ENCODE measurements at places on chromosomes 2 and 18.
A peak's percentile ranks its signal among the peaks of the same experiment; 100 is the strongest.

DNA sequence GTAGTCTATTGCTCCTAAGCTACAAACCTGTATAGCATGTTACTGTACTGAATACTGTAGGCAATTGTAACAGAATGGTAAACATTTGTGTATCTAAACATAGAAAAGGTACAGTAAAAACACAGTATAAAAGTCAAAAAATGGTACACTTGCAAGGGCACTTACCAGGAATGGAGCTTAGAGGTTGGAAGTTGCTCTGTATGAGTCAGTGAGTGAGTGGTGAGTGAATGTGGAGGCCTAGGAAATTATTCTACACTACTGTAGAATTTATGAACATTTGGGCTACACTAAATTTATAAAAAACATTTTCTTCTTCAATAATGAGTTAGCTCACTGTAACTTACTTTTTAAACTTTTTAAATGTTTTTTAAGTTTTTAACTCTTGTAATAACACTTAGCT lies 19.0 kb downstream of the NABP1 start:
- no peak for DNase-seq

GRCh38 chr2:240111253-240111652 lies 24.9 kb downstream of the COPS9 start:
- DNase-seq, result no peak

GRCh38 chr2:47334356-47335136 lies 68.4 kb upstream of the MSH2 start:
- DNase-seq, result no peak

DNA sequence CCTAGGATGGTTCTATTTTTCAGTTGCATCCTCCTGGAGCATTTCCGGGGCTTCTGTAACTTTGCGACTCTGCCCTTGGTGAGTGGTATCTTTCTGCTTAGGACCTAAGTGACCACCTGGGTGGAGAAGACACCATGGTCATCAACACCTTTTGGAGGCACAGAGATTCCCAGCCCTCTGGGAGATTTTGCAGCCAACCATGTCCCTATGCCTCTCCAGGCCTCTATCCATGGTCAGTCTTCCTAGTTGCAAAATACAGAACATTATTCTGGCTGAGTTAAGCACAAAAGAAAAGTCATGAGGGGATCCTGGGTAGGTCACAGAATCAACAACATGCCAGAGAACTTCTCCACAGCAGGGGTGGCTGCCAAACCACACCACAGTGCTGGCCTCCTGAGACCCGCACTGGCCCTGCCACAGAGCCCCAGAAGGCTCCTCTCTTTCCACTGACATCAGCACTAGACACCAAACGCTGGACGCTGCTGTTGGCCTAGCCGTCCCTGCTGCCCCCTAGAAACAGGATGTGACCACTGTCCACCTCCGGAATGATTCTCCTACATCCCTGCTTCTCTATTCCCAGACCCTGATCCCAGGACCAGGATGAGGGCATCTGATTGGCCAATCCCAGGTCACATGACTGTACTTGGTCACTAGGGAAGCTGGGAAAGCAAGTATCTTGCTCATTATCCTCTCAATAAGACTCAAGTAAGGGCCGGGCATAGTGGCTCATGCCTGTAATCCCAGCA lies 47.7 kb downstream of the SMAD7 start:
- no peak for DNase-seq

DNA sequence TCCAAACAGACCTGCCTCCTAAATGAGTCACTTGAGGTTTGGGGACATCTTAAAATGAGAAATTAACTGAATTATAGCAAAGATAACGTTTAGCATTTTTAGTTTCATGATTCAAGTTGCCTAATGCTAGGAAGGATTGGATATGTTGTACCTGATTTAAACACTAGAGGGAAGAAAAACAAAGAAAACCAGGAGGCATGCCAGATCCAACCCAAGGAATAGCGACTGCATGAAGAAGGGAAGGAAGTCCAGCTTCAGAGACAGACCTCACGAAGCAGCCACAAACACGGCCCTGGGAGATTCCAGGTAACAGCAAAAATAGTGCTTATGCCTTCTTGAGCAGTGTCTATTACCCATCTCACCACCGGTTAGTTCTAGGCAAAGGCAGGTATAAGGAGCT lies 499.9 kb upstream of the SPHKAP start:
- no peak for DNase-seq

DNA sequence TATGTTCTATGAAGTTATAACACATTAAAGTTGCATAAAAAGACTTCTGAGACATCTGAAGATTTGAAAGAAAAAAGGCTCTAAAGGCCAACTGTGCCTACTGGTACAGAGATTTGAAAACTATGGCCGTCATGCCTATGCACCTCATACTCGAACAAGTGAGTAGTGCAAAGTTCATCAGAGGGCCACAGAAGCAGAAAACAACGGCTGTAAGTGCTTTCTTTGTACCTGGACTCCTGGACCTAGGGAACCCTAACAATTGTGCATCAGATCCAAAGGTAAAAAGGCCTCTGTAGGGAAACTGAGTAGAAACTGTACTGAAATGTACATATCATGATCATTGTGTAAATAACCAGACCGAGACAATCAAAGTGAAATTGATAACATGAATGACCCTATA lies 230.4 kb upstream of the CHST9 start:
- no peak for DNase-seq

DNA sequence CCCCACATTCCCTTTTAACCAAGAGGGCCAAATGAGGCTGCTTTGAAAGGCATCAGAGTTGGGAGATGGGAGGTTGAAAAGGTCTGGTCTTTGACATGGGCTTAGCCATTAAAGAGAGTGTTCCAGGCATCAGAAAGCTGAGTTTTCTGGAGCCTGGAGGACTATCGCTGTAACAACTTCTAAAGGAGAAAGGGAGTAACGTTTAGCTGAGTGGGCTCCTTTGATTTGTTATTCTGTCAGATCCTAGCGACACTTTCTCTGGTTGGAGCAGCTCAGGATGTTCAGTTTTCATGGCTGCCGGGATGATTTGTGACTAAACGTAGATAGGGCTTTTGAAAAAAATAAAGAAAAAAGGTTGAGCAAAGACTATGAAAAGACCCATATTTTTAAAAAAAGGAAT lies 346.6 kb downstream of the THSD7B start:
- no peak for DNase-seq

DNA sequence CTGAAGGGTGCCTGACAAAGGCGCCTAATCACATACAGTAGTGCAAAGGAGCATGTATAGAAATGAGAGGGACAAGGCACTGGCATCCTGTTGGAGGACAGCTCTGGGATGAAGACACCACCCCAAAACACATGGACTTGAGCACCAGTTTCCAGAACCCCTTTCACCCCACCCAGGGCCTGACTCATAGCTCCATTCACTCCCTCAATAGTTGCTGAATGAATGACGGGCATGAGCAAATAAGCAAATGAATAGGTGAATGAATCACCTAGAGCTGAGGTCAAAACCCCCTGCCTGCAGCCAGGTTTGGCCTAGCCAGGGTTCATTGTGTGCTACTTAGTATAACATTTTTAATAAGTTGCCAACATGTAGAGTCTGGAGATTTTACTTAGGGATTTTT lies 66.3 kb downstream of the NRP2 start:
- DNase-seq, result no peak

DNA sequence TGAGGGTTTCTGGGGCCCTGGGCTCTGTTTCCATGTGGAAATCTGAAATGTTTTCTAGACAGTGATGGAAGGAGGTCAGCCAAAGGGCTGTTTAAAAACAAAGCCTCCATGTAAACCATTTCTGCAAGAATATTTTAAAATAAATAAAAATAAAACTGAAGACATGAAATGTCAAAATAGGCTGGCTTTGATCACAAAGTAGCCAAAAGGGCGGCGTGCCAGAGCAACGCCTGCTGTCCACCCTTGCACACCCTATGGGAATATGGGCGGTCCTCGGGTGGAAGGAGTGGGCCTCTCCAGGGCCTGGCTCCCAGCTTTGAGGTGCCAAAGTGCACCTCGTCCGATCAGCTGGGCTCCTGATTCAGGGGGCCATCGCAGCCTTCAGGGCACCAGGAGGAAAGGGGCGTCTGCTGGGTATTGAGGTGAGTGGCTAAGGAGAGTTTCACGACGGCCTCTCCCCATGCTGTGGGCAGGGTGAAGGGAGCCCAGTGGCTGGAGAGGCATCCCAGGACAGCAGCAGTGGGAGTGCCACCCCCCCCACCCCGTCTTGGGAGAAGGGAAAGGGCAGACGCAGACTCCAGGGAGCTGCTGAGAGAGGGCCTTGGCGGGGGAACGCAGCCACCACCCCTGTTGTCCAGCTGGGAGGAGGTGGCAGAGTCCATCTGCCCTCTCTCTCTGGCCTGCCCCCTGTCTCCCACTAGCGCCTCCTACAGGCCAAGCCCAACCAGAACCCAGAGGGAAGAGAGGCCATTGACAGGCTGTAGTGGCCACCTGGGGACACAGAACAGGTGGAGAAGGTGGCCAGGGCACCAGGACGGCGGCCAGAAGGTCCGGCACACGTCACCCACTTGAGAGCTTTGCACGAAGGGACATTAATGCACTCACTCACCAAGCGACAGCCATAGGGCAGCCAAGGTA lies 5.7 kb upstream of the ERFE start:
- DNase-seq, result no peak

GRCh38 chr2:30776831-30777635 lies 30.2 kb downstream of the CAPN13 start:
- DNase-seq, result no peak

DNA sequence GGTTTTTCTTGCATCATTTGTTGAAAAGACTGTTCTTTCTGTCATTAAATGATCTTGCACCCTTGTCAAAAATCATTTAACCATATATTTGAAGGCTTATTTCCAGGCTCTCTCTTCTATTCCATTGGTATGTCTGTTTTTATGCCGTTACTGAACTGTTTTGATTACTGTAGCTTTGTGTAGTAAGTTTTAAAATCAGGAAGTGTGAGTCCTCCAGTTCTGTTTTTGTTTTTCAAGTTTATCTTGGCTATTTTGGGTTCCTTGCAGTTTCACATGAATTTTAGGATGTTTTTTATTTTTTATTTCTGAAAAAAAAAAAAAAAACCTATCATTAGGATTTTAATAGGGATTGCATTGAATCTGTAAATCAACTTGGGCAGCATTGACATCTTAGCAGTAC lies 39.0 kb downstream of the SLC39A10 start:
- no peak for DNase-seq

DNA sequence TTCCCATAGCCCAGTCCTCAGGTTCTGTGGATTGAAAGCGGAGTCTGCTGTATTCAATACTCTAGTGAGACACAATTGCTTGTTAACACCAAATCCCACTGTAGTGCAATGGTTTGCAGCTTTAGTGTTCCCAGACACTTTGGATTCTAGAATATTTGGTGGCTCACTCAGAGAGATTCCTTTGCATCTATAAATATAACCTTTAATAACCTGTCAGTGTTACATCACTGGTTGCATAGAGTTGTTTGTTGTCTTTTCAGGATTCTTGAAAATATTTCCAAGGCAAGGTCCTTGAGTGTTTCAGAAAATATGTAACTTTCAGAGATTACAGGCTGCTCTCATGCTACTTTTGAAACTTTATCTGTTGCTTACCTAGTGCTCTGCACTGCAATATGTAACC lies 157.5 kb downstream of the ZEB2 start:
- no peak for DNase-seq

GRCh38 chr18:13548966-13549879 lies 177.1 kb downstream of the FAM210A start:
- no peak for DNase-seq

DNA sequence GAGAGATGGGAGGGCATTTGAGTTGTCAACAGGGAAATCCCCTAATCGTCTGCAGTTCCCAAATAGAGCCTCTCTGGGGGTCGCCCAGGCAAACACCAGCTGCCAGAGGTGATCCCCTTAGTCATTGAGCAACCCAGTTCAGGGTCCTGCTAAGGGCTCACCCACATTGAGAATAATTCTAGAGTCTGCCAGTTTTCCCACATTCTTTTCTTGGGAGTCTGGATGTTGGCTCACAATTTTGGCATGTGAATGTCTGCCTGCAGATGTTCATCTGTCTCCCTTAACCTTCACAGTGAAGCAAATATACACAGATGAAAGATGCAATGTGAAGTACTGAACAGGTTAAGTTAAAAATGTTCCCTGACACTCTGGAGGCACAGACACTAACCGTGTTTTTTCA lies 11.4 kb upstream of the SMIM21 start:
- no peak for DNase-seq

- DNase-seq, result no peak
Measured at GRCh38 chr2:46306330-46306751, 9.1 kb downstream of the EPAS1 start.

GRCh38 chr2:60512641-60513040 lies 40.8 kb downstream of the BCL11A start:
- DNase-seq, result no peak

- DNase-seq, result peak; percentile 1
Measured at GRCh38 chr2:156192468-156192867, 140.1 kb downstream of the NR4A2 start.

DNA sequence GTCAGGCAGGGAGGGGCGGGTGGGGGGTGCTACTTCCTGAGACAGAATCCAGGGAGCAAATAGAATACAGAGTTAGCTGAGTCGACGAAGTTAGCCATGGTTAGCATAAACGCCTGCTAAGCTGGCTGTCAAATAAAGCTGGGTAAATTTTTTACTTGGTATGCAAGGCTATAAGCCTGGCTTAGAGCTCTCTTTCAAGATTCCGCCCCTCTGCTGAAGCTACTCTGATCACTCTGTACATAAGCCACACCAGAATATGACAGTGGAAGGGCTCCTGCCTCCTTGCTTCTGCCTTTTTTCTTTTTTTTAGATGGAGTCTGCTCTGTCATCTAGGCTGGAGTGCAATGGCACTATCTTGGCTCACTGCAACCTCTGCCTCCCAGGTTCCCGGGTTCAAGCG lies 58.3 kb downstream of the CYRIA start:
- DNase-seq, result no peak

DNA sequence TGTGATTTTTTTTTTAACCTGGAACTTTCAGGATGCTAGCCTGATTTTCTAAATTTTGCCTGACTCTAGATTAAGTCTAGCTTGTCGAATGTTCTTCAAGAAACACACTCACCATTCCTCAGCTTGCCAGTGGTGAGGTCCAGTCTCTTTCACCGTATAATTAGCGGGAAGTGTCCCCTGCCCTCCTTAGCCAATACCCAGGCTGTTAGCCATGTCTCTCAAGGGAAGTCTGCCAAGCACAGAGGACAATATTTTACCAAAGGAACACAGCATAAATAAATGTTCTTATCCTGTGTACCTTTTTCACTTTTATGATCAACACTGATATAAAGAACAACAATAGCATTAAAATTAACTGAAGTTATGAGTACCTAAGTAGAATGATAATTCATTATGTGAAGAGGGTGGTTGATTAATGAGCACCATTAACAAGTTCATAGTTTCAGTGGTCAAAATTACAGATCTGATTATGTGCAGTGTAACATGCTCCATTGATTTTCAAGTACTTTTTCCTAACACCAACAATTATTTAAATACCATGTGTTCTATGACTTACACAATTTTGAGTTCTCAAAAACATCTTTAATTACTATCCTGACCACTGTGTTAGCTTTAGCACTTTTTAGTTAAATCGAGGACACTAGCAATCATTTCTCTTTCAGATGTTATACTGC lies 445.8 kb upstream of the RAB12 start:
- no peak for DNase-seq
